ENCODE measurements at places on chromosomes 2 and 18.

DNA sequence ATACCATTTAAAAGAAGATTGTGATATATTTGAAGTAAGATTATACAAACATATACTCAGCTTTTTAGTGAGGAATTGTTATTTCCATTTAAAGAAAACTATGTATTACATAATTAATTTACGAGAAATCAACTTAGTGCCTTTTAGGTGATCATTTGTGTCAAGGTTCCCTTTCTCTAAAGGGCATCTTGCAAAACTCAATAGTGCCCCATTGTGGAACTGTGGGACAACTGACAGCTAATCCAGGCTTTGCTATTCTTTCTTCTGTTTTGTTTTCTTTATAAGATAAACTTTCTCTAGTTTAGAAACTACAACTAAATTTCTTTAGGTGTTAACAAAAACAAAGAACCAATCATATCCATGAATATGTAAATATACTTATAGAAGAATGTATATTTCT is 24.3 kb upstream of the VIT start:
- DNase-seq: no peak

DNA sequence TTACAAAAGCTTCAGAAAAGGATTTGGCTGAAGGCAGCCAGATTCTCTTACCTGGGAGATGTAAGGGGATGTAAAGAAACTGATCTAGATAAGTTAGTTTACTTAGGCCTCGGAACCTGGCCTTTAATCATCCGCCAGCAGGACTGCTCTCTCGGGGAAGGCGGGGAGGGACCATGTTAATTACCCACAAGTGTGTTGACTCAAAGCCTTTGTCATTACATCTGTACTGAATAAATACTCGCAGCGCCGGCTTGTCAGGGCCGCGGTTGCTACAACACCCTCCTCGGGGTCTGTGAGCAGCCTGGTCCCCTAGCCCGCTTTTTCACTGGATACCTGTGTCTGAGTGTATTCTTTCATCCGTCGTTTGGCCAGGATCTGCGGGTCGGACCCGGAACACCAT is 6.7 kb downstream of the CHMP3 start:
- DNase-seq: no peak

- DNase-seq: no peak
Observed at GRCh38 chr2:187825108-187825507, 270.9 kb upstream of the TFPI start.

DNA sequence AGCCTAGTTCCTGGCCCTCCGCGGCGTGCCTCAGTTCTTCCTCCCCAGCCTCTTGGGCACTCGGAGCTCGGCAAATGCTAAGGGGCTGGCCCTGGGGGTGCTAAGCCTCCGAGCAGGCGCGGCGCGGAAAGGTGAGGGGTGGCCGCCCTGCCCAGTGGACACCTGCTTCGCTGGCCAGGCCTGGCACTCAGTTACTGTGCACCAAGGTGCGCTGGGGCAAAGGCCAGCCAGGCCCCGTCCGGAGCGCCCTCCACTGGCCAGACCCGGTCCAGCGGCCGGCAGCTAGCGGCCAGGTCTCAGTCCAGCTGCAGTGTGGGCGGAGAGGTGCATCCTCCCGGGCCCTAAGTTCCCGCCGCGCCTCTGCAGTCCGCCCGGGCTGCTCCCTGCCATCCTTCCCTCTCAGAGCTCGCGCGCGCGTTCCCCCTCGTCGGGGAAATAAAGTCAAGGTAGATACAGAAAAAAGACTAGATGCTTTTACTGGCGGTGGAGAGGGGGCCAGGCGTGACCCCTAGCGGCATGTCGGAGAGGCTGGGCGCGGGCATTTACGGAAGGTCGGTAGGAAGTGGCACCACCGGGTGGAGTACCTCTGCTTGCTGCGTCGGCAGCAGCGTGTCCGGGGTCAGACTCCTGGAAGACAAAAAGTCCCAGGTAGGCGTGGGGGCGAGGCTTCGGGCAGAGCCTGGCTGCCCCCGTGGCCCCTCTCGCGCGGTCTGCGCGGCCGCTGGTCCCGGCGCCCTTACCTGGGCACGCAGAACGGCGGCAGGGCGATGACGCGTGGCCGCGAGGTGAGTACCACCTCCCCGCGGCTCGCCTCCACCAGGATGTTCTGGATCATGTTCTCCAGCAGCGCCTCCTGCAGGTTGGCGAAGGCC is 9.4 kb upstream of the CRYBA2 start:
- DNase-seq: no peak

GRCh38 chr18:8661754-8662559 is 43.4 kb upstream of the MTCL1 start:
- DNase-seq: no peak

DNA sequence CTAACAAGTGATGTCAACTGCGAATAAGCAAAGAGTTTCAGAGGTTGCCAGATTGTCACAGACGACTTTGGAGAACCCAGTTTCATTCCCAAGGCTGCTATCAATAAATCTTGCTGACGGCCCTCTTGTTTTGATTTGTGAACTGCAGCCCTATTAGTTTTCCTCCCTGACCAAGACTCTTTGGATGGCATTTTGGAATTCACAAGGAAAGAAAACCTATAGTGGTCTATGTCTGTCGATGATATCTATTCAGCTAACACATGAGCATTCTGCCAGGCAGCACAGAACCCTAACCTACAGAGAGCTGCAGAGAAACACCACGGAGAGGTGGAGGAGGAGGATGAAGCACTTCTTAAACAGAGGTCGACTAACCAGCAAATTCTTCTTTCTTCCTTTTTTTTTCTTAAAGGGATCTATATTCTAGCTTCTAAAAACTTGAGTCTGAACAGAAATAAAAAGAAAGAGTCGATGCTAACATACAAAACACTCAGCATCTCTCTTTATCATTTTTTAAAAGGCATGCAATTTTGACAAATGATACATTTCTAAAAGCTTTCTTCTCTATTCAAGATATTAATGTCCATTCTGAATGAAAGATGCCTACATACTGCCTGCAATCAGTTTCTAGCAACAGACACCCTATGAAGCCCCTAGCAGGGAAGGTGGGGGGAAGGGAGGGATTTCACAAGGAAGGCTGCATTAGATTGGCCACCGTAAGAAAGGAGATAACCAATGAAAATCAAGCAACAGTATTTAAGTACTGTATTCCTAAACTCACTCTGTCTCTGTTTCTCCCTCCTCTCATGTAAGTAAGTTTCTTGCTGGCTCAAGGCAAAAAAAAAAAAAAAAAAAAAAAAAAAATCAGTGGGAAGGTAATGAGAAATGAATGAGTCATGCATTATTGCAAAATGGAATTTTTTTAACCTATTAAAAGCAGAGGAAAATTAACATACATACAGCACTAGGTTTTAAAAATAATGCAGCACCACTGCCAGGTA is 83.0 kb upstream of the CHRNA1 start:
- no peak for DNase-seq

DNA sequence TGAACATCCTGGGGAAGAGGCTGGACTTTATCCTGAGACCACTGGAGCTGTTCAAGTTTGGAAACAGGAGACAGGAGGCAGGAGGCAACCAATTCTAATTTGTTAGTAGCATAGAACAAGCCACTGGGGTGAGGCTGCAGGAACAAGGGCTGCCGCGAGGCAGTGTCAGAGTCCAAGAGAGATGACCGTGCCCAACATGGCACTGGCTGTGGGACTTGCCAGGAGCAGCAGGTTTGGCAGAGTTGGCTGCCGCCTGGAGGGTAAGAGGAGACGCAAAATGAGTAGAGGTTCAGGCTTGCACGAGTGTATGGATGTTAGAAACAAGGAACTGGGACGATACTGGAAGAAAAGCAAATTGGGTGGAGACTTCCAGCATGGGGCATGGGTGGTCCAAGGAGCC is 168.5 kb downstream of the TPGS2 start:
- no peak for DNase-seq

All from esophagus squamous epithelium (tissue), 5 donors.